ENCODE measurements at places on chromosomes 2 and 18.
A peak's percentile ranks its signal among the peaks of the same experiment; 100 is the strongest.

DNA sequence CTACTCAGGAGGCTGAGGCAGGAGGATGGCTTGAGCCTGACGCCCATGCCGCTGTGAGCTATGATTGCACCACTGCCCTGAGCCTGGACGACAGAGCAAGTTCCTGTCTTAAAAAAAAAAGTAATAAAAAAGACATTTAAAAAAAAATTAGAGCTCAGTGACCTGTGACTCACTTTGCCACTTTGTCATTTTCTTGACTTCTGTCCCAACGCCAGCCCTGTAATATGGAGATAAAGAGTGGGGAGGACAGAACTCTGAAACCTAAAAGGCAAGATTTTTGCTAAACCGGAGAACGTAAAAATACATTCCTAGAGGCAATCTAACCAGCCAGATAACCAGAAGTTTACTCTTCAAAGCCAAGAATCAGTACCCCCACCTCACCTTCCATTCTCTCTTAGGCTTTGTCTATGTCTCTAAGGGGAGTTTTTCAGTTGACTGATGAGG, 49.0 kb downstream of the PRKRA start:
- no peak for DNase-seq

- DNase-seq: peak; percentile 68
These were observed 3.0 kb upstream of the RPL37A start for GRCh38 chr2:216495656-216496055.

GRCh38 chr2:45330637-45331409, 280.2 kb downstream of the SRBD1 start:
- no peak for DNase-seq

- no peak for DNase-seq
These were observed 118.8 kb downstream of the RTN4 start for GRCh38 chr2:54931473-54931872.

DNA sequence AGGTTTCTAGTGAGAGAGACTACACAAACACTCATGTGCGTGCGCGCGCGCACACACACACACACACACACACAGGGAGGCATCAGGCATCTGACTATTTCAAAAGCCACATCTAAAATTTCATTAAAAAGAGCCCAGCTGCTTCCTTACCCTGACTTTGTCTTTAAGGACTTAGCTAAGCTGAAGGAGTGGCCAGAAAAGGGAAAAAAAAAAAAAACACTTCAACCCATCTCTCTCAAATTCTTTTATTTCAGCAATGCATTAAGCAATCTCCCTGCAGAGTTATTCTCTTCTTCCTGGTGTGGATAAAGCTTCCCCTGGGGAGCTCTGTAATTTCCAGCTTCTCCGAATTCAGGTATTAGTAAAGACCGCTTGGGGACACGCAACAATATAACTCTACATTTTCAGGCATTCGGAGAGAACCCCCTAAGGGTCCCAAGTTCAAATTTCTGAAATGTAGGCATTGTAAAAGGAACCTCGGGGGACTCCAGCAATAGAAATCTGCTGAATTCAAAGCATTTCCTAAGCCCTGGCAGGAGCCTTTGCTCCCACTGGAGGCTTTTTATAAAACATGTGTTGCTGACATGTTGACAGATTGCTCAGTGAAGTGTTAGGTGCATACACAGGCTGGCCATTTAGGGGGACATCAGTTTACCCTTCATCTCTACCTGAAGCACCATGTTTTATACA, 67.0 kb downstream of the ZNF521 start:
- peak; percentile 85 for DNase-seq

GRCh38 chr18:73232933-73233332, 365.1 kb upstream of the NETO1 start:
- DNase-seq: no peak

- no peak for DNase-seq
These were observed 97.3 kb downstream of the DOCK10 start for GRCh38 chr2:224944707-224945547.

- no peak for DNase-seq
These were observed 24.7 kb downstream of the MYOM1 start for GRCh38 chr18:3194947-3195612.

GRCh38 chr2:174117951-174118930, 130.1 kb downstream of the OLA1 start:
- DNase-seq: no peak

GRCh38 chr2:27965841-27966240, 75.3 kb downstream of the BABAM2 start:
- peak; percentile 34 for DNase-seq

- DNase-seq: no peak
These were observed 298.1 kb upstream of the REV1 start for GRCh38 chr2:99787769-99788382.

DNA sequence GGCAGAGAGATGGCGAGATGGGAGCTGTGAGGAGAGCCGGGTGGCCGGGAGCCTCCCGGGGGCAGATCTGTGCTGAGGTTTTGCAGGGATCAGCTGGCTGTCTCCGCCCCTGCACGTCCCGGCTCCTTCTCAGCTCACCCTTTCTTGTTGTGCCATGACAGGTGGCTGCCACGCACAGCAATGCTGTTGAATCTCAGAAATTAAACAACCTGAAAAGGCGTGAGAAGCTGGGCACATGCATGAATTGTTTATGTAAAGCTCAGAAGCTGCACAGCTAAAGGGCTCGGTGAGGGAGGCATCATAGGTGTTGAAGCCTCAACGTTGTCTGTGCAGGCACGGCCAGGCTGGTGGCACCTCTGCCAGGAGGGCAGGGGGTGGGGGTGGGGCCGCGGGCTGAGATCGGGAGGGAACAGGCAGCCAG, 858 bp upstream of the RTP5 start:
- no peak for DNase-seq

GRCh38 chr2:207546822-207547221, 17.1 kb downstream of the CREB1 start:
- no peak for DNase-seq

- DNase-seq: no peak
These were observed 1149.3 kb upstream of the CDH2 start for GRCh38 chr18:29326214-29326613.

- DNase-seq: no peak
These were observed 135.8 kb downstream of the IKZF2 start for GRCh38 chr2:213015387-213016165.

DNA sequence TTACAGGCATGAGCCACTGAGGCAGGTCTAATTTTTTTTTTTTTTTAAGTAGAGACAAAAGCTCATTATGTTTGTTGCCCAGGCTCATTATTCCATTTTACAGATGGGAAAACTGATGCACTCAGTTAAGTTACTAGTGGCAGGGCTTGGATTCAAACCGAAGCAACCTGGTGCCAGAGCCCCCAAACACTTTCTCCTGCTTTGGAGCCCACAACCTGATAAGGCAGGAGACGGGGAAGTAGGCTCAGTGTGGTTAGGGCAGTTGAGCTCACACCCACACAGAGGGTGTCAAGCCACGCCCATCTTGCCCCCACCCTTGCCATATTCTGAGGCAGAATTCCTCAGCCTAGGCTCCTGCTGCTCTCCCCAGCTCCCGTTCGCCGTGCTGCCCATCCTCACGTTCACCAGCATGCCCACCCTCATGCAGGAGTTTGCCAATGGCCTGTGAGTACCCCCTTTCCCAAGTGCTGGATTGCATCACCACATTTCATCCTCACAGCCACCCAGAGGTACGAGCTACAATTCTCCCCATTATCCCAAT, 5.8 kb upstream of the CTDSP1 start:
- DNase-seq: peak; percentile 74

- DNase-seq: no peak
These were observed 265.4 kb downstream of the HRH4 start for GRCh38 chr18:24725644-24726415.

DNA sequence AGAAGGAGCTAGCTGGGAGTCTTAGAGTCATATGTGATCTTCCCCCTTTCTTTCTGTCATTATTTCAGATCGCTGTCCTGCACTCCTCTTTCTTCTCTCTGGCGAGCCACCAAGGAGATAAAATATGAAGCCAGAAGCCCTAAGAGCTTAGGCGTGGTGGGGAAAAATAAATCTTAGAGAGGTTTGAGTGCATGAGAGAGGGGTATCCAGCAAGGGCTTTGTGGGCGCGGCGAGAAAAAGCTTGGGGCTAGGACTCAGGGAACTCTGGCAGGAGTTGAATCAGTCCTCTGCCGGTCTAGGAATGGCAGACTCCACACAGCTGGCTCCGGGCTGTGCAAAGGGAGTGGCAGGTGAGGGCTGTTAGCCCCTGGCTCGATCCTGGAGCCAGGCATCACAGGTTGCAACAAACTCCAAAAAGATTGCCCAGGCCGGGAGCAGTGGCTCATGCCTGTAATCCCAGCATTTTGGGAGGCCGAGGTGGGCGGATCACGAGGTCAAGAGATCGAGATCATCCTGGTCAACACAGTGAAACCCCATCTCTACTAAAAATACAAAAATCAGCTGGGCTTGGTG, 20.1 kb upstream of the IGFBP5 start:
- DNase-seq: no peak

GRCh38 chr2:169172151-169172735, 102.9 kb downstream of the DHRS9 start:
- no peak for DNase-seq

- DNase-seq: peak; percentile 36
These were observed 38.2 kb downstream of the LCT start for GRCh38 chr2:135798762-135799161.

DNA sequence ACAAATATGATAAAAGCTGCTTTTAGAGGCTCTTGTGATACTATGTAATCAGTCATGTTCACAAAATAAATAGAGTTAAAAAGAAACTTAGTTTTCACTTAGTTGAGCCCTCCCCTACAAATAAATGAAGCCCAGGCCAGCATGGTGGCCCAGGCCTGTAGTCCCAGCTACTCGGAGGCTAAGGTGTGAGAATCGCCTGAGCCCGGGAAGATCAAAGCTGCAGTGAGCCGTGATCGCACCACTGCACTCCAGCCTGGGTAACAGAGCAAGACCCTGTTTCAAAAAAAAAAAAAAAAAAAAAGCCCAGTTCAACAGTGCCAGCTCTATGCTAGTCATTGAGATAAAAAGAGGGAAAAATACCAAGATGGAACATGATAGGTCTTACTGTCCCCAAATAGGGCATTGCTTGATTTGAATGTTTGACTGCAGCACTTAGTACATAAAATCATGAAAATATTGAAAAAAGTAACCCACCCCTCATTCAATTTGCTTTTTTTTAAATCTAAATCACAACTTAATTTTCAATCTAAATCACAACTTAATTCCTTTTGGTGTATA, 1.5 kb downstream of the ASNSD1 start:
- no peak for DNase-seq

DNA sequence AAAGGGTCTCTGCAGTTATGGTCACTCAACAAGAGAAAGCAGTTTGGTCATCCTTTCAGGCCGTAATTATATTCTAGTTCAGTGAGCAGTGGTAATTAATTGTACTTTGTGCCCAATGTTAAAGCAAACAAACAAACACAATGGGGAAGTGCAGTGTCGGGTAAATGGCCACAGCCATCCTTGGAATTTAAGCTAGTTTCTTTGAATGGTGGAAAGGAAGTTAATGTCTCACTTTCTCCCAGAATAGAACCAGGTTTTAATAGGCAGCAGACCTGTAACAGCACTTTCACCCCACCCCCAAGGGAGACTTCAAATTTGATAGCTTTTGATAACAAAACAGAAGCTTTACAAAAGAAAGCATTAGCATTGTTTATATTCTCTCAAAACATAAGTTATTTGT, 20.0 kb upstream of the ITGAV start:
- DNase-seq: no peak

- DNase-seq: no peak
These were observed 51.8 kb upstream of the STAT1 start for GRCh38 chr2:191065785-191066184.

DNA sequence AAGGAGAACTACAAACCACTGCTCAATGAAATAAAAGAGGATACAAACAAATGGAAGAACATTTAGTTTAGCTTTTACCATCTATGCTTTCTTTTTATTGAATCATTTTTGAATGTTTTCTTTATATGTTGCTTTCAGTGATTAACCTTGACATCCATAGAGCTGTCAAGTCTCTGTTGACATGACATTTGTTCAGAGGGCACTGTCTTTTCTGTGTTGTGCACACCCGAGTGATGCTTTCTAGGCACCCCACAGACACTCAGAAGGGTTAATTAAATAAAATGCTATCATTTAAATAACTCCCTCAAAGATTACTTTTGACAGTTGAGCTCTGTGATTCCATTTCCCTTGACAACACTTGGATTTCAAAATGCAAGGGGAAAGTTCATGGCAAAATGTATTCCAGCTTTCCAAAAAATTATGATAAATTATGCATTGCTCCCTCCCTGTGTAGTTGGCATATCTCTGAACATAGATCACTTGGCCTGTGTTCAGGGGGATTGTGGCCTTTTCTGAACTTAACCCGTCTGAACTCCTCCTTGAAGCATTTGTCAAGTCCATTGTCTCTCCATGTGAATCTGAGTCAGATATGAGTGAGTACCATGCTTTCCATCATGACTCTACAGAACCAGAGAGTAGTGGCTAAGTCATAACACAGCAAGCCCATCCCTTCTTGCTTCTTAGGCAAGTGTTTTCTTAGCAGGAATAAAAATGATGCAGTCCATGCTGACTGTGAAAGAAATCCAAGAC, 372.6 kb downstream of the RPRM start:
- no peak for DNase-seq

GRCh38 chr18:13303756-13304364, 85.3 kb downstream of the LDLRAD4 start:
- DNase-seq: no peak

DNA sequence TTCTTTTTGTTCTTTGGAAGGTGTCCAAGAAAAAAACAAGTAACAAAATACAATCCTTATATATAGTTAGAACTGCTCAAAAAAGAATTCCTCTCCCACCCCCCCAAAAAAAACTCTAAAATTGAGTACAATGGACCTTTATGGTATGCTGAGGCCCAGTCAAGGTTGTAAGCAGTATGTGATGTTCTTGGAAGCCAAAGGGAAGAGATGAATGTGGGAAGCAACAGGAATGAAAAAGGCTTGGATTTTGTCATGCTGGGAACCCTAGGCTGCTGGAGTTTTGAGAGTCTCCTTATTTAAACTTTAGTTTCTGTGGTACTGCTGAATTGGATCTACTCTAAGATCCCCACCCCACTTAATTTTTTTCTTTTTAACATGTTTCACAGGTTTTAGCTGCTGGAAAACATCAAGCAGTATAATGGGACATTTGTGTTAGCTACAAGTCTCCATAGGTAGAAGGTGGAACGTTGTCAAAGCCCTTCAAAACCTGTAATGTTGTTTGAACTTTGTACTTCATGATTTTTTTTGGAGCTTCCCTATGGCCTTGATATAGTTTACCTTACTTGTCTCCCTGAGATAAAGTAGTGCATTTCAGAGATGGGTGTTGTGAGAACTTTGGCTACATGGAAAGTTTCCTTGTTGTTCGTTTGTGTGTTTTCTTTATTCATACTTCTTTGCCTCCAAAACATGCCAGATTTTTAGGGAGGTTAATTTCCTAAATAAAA, 57.7 kb downstream of the PHLPP1 start:
- no peak for DNase-seq
